ENCODE measurements at places on chromosomes 6 and 20. TPM values are rescaled to one million over a fixed set of nuclear protein-coding genes. Genes with fewer than 3 reads are reported as not detected.

DNA sequence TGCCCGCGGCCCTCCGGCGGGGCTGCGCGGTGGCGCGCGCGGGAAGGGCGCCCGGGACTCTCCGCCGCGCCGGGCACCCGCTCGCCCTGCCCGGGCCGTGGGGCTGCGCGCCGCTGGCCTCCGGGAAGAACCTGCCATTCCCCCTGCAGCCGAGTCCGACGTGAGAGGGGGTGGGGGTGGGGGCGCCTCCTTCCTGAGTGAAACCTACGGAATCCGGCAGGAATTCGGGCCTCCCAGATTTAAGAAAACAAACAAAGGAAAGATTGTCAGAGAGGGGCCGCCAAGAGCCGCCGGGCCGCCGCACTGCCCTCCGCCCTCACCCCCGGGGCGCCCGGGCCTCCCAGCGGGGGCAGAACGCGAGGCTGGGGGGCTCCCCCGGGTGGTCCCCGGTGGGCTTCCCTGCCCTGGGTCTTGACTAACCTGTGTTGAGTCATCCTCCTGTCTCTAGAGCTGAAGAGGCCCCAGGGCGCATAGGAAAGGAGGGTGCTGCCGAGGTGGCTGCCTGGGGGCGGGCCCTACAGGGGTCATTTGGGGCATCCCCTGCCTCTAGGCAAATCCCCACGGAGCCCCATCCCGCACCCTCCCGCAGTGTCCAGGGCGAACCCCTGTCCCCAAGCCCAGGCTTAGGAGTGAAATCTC, 42.2 kb upstream of the FOXP4 start:
- no peak for DNase-seq

BPIFB2 gene
- not detected for polyA plus RNA-seq

GRCh38 chr6:55136916-55137315, 37.4 kb upstream of the HCRTR2 start:
- no peak for DNase-seq

ADGRF1 gene
- 0.56 TPM for polyA plus RNA-seq

APOBEC2 gene
- 29.6 TPM for polyA plus RNA-seq

- DNase-seq = no peak
Observed at GRCh38 chr6:38445336-38445735, 194.4 kb downstream of the BTBD9 start.

BEND6 gene
- polyA plus RNA-seq = 0.87 TPM

DNA sequence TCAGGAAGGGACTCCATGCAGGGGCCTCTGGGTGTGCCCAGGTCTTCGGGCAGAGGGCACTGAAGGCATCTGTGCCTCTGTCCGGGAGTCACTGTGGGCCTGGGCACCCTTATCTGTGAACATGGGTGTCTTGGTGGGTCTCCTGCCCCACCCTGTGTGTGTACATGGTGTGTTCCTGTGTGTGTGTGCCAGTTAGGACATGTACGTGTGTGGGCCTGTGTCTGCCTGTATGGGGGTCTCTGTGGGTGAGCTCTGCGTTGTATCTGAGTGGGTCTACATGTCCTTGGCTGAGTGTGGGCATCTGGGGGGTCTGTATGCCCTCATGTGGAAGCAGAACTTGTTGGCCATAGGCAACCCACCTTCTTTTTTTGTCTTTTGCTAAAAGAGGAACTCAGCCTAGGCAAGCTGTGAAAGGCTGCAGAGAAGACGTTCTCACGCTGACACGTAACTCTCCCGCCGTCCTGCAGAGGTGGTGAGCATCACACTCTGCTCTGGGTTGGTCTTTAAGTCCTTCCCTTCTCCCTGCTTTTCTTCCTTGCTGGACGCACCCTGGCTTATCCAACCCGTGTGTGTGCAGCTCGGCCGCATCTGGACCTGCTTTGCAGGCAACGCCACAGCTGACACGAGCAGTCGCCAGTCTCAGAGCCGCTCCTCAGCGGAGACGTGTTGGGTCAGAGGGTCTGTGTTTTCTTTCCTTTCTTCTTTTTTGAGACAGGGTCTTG, 532 bp upstream of the NPBWR2 start:
- no peak for DNase-seq

- no peak for DNase-seq
Observed at GRCh38 chr6:157061770-157062594, 261.3 kb downstream of the TMEM242 start.

SYNDIG1 gene
- polyA plus RNA-seq = 0.21 TPM

TDRD6 gene
- 1.2 TPM for polyA plus RNA-seq

DNA sequence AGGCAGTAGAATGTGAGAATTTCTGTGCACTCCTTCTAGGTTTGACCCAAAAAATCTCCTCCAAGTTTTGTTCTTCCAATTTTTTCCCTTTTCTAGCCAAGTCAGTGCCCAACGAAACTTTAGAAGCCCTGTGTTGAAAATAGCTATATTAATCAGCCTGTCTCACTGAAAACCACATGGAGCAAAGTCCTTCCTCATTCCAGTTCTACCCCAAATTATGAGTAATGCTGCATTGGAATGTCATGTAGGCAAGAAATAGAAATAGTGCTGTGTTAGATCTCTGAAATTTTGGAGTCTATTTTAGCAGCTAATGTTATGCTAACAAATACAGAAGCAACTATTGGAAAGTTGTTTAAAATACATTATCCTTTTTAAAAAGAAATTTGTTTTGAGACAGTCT, 725.5 kb downstream of the TBC1D32 start:
- DNase-seq = no peak

- DNase-seq = no peak
Observed at GRCh38 chr6:159604443-159604956, 88.5 kb downstream of the SOD2 start.

DNA sequence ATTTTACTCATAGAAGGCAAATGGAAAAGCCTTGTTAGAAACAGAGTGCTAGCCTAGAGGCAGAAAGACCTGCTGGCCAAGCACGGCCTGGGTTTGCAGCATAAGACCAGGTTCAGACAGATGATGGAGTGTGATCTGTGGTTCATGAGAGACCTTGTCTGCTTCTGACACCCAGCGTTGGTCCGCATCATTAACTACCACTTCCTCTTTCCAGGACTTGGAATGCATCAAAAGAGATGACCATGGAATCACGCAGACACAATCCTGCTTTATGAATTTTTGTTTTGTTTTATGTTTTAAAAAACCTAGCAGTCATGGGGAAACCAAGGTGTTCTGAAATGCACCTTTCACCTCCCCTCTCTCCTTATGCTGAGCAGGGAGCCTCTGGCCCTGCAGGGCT, 76.8 kb upstream of the SYNDIG1 start:
- DNase-seq = no peak

CMTR1 gene
- polyA plus RNA-seq = 17.1 TPM

C6orf141 gene
- polyA plus RNA-seq = 21.1 TPM

APCDD1L gene
- polyA plus RNA-seq = 1.8 TPM

- no peak for DNase-seq
Observed at GRCh38 chr6:52189974-52190373, 3.8 kb downstream of the IL17A start.

- no peak for DNase-seq
Observed at GRCh38 chr6:5337573-5337972, 76.3 kb downstream of the FARS2 start.

DNA sequence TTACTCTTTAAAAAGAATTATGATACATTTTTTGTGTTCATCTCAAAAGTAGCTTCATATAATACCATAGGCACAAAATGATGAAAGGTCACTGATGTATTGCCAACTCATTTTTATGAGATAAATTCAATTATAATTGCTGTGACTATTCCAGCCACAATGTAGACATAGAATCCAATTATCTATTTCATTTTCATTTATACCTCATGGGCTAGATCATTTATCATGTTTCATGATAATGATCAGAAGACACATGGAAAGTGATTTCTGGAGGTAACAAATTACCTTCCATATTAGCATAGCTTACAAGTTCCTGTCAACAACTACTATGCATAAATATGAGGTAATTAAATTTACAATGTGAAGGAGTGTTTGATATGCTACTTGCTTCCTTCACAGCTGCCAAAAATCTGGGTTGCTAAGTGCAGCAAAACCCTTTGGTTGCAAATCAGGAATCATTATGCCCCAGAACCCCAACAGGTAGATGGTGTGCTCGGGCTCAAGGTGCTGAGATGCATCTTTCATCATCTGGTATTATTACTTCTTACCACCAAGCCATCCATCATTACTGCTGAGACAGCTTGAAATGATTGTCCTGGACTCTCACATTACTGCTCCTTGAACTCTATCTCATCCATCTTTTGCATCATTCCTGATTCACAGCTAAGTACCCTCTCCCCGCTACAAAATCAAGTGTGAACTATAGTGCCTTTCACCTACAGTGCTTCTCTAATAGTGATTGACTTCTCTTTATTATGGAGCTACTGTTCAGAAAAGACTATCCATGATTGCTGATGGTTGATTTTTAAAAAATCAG, 306.0 kb upstream of the THEMIS start:
- DNase-seq = no peak

COL20A1 gene
- not detected for polyA plus RNA-seq

UBD gene
- polyA plus RNA-seq = 4.4 TPM

GRCh38 chr6:111750753-111751673, 122.2 kb downstream of the FYN start:
- DNase-seq = no peak

- DNase-seq = no peak
Observed at GRCh38 chr20:59781226-59781625, 152.2 kb downstream of the SYCP2 start.
